ENCODE measurements at places on chromosomes 2 and 18. TPM values are rescaled to one million over a fixed set of nuclear protein-coding genes. Genes with fewer than 3 reads are reported as not detected.
A peak's percentile ranks its signal among the peaks of the same experiment; 100 is the strongest.

DNA sequence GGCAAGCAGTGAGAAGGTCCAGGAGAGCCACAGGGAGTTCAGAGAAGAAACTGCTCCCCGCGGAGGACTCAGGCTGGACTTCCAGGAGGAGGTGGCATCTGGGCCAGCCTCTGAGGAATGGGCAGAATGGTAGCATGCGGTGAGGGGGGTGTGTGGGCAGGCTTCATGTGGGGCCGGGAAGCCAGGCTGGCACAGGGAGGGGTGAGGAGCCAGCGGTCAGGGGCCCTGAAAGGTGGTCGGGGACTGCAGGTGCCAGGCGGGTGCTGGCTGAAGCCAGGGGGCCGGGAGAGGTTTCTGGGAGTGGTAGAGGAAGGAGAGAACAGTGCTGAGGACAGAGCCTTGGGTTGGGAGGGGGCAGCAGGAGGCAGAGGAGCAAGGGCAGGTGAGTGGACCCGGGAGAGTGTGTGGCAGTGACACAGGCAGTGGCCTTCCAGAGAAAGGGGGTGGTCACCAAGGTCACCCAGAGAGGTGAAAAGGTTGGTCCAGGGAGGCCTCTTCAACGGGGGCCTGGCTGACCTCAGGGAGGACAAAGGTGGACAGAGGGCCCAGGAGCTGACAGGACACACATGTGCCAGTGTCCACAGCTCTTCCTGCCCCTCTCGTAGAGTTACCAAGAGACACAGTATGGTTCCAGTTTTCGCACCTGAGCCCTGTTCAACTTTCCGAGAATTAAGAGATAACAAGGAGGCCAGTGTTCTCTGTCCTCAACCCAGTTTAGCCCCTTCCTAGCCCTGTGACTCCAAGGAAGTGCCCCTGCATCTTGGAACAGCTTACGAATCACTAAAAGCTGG, 101.2 kb upstream of the ASB18 start:
- no peaks in the 10 kb centered on the region for H3K36me3 ChIP-seq
- DNase-seq, result no peak
- no peak overlapping the region for H3K4me3 ChIP-seq

- H3K4me3 ChIP-seq, result no peak overlapping the region
- H3K27ac ChIP-seq, result no peak overlapping the region
- H3K27me3 ChIP-seq, result no peaks in the 10 kb centered on the region
- no peaks in the 10 kb centered on the region for H3K36me3 ChIP-seq
- DNase-seq, result no peak
Observed at GRCh38 chr2:41498781-41499180, 549.0 kb upstream of the PKDCC start.

DNA sequence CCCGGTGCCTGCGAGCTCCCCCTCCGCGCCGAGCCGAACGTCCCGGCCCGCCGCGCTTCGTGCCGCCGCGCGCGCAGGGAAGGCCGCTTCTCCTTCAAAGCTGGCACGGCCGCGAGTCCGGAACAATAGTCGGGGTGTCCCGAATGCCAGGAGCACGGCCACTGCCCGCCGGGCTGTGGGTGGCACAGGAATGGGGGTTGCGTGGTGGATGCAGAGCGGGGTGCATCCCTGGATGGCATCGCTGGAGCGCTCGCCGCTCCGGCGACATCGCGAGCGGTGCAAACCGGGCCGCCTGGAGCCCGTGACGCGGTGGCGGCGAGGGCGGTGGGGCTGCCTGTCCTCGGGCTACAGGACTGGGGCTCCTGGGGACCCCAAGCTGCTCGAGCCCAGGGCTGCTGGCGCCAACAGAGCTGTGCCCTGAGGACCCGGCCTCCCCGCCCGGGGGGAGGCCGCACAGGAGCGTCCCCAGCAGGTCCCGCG, 1.1 kb upstream of the SATB2 start:
- H3K27me3 ChIP-seq, result peaks cover 66% of the 10 kb centered on the region
- peak overlapping the region; percentile 62 for H3K4me3 ChIP-seq
- H3K36me3 ChIP-seq, result no peaks in the 10 kb centered on the region
- H3K27ac ChIP-seq, result no peak overlapping the region

DNA sequence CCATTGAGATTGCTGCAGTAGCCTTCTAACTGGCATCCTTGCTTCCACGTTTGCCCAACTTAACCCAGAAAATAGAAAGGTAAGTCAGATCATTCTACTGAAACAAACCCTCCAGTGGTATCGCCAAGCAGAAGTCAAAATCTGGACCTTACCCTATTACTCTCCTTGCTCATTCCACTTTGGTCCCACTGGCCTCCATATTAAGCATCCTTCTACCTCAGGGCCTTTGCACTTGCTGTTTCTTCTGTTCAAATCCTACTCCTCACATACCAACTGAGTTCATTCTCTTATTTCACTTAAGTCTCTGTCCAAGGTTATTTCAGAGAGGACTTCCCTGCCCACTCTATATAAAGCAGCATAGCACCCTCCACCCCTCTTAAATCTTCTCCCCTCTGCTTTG, 84.5 kb downstream of the SPRED2 start:
- no peak overlapping the region for H3K27ac ChIP-seq
- H3K27me3 ChIP-seq, result no peaks in the 10 kb centered on the region
- peaks cover 10% of the 10 kb centered on the region for H3K4me1 ChIP-seq
- DNase-seq, result no peak

The CHST9 gene
- not detected for total RNA-seq

The KCNK3 gene
- total RNA-seq, result not detected

The DYNC2LI1 gene
- 2.1 TPM for total RNA-seq

DNA sequence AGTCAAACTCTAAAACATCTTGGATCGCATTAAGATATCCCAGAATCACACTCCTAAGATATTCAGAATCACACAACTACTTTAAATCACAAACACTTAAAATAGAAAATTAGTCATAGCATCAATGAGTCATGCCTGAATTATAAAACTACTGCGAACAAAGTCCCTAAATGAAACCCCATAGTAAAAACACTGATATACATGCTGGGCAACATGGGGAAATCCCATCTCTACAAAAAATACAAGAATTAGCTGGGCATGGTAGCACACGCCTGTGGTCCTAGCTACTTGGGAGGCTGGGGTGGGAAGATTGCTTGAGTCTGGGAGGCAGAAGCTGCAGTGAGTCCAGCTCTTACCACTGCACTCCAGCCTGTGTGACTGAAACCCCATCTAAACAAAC, 101.7 kb downstream of the COBLL1 start:
- no peaks in the 10 kb centered on the region for H3K36me3 ChIP-seq
- H3K27ac ChIP-seq, result no peak overlapping the region
- H3K4me3 ChIP-seq, result no peak overlapping the region
- H3K27me3 ChIP-seq, result no peaks in the 10 kb centered on the region
- no peaks in the 10 kb centered on the region for H3K4me1 ChIP-seq

The CIB4 gene
- not detected for total RNA-seq

The TCF23 gene
- total RNA-seq, result not detected

The EGR4 gene
- 2.6 TPM for total RNA-seq

GRCh38 chr18:66616523-66616983, 12.7 kb upstream of the CDH19 start:
- no peak overlapping the region for H3K4me3 ChIP-seq
- H3K27ac ChIP-seq, result no peak overlapping the region
- H3K4me1 ChIP-seq, result no peaks in the 10 kb centered on the region
- H3K36me3 ChIP-seq, result no peaks in the 10 kb centered on the region

DNA sequence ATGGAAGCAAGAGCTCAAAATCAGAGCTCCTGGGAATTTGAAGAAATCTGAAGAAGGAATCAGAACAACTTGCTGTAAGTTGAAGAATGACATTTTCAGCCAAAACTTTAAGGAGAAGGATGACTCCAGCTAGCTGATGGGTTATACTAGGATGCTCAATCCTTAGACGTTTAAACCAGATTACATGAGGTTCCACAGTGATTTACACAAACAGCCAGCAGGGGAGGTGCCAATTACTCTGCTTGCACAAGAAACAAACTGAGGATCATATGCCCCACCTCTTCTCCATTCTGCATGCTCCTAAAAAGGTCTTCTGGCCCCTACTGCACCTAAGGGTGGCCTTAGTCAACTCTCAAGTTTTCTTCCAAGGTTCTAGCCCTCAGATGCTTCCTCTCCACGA, 47.9 kb upstream of the PCBP1 start:
- no peak overlapping the region for H3K27ac ChIP-seq
- no peak overlapping the region for H3K4me3 ChIP-seq
- DNase-seq, result no peak
- H3K36me3 ChIP-seq, result no peaks in the 10 kb centered on the region

The FTCDNL1 gene
- total RNA-seq, result not detected

The UGT1A5 gene
- not detected for total RNA-seq

DNA sequence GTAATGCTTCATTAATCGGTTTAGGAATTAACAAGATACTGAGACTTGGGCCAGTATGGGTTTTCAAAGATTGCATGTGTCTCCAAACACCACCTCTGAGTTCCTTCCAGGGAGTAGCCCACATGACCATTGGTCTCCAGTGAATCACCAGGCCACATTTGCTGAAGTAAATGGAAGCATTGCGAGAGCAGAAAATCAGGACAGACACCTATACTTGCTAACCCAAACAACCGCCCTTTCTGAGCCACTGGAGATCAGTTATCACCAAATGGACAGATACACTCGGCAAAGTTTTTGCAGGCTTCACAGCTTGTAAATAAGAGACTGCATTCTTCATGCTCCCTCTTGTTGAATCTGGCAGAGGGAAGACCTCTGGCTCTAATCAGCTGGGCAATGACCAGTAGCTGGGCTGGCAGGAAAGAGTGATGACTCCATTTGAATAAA, 40.9 kb downstream of the GATA6 start:
- no peaks in the 10 kb centered on the region for H3K4me1 ChIP-seq
- no peak overlapping the region for H3K4me3 ChIP-seq
- no peaks in the 10 kb centered on the region for H3K27me3 ChIP-seq
- DNase-seq, result no peak
- H3K27ac ChIP-seq, result no peak overlapping the region
- no peaks in the 10 kb centered on the region for H3K36me3 ChIP-seq

DNA sequence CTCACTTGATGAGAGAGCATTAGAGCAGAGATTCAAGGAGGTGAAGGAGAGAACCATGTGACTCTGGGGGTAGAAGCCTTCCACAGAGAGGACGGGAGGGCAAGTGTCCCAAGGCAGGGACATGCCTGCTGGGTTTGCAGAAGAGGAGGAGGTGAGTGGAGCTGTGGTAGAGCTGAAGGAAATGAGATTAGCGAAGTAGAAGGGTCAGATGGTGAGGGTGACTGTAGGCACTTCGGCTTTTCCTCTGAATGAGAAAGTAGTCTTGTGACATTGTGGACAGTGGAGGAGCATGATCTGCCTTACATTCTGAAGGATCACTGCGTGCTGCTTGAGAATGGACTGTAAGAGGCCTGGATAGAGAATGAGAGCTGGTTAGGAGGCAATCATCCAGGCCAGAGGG, 126.0 kb downstream of the NXPH2 start:
- no peaks in the 10 kb centered on the region for H3K27me3 ChIP-seq
- no peak for DNase-seq
- H3K27ac ChIP-seq, result no peak overlapping the region
- no peaks in the 10 kb centered on the region for H3K4me1 ChIP-seq

- no peak overlapping the region for H3K27ac ChIP-seq
- H3K27me3 ChIP-seq, result no peaks in the 10 kb centered on the region
- no peaks in the 10 kb centered on the region for H3K4me1 ChIP-seq
Observed at GRCh38 chr2:189566046-189566445, 14.5 kb downstream of the SLC40A1 start.

DNA sequence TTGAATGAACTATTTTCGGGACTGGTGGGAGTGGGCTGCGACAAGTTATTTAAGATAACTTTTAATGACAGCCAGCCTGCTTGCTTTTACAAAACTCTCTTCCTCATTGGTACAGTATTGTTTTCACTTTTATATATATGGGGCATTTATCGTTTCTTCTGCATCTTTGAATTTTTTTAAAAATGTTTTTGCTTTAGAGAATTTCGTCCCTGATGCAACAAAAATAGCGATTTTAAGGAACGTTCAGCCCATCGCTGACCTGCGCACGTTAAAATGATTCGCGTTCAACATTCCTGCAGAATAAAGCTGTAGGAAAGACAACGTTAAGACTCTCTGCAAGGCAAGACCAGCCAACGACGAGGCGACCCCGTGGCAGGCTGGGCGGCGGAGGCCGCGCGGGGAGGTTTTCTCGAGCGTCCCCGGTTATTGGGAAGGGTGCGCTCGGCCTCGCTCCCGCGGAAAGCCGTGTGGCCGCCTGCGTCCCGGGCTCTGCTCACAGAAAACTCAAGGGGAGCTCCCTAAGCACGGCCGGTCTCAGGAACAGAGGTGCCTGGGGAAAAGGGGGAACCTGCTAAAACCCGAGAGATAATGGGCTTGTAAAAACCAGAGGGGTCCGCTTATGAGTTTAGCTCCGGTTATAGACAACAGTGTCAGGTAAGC, 3.0 kb downstream of the PAX8 start:
- peaks cover 55% of the 10 kb centered on the region for H3K27me3 ChIP-seq
- H3K27ac ChIP-seq, result no peak overlapping the region
- peaks cover 22% of the 10 kb centered on the region for H3K4me1 ChIP-seq
- no peak for DNase-seq
- no peaks in the 10 kb centered on the region for H3K36me3 ChIP-seq
- H3K4me3 ChIP-seq, result no peak overlapping the region

- no peak for DNase-seq
- H3K36me3 ChIP-seq, result no peaks in the 10 kb centered on the region
- H3K27ac ChIP-seq, result no peak overlapping the region
- H3K27me3 ChIP-seq, result no peaks in the 10 kb centered on the region
- H3K4me1 ChIP-seq, result no peaks in the 10 kb centered on the region
- H3K4me3 ChIP-seq, result no peak overlapping the region
Observed at GRCh38 chr2:149070681-149071320, 32.3 kb downstream of the LYPD6B start.

The OTOF gene
- 3.7 TPM for total RNA-seq

The MYO7B gene
- total RNA-seq, result 0.14 TPM

DNA sequence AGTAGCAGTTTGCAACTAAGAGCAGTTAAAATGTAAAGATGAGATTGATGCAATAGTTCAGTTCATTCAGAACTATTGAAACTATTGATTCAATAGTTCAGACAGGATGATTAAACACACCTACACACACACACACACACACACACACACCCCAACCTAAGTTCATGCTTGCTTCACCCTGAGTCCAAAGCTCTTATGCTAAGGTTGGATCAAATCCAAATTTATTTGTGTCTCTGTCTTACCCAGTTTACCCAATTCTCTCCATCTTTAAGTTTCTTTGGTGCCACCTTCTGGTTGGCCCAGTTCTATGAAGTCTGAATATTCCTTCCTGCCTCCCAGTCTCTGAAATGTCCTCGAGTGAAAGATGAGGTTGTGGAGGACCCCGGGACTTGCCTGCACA, 5.1 kb downstream of the SERPINB8 start:
- peak overlapping the region; percentile 19 for H3K27ac ChIP-seq
- no peaks in the 10 kb centered on the region for H3K27me3 ChIP-seq
- no peak for DNase-seq
- no peaks in the 10 kb centered on the region for H3K36me3 ChIP-seq
- H3K4me1 ChIP-seq, result peaks cover 15% of the 10 kb centered on the region

The WDR7 gene
- 77.3 TPM for total RNA-seq

GRCh38 chr2:176461809-176462670, 192.8 kb downstream of the MTX2 start:
- no peaks in the 10 kb centered on the region for H3K36me3 ChIP-seq
- no peak overlapping the region for H3K4me3 ChIP-seq
- H3K27ac ChIP-seq, result no peak overlapping the region
